Osteoblast (primary cell): ENCODE measurements at places on chromosomes 11 and 22. TPM values are rescaled to one million over a fixed set of nuclear protein-coding genes. Genes with fewer than 3 reads are reported as not detected.

- peaks cover 19% of the 10 kb centered on the region for H3K27me3 ChIP-seq
- no peaks in the 10 kb centered on the region for H3K4me1 ChIP-seq
- no peak for DNase-seq
- no peaks in the 10 kb centered on the region for H3K36me3 ChIP-seq
- H3K4me3 ChIP-seq, result no peak overlapping the region
Observed at GRCh38 chr22:27799015-27799826, 2.3 kb downstream of the MN1 start.

DNA sequence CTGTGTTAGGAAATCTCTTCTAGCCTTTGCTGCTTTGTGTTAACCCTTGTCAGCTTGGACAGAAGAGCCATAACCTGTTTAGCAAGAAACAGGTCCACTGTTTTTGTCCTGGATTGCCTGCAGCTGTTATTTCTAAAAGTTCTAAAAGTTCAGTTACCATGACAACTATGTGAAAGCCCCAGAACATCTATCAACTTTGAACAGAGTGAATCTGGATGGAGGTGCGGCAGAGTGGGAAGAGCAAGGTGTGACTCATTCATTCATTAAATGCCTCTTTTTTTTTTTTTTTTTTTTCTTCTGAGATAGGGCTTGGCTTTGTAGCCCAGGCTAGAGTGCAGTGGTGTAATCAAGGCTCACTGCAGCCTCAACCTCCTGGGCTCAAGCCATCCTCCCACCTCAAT lies 50.5 kb downstream of the RBX1 start:
- no peak overlapping the region for H3K4me3 ChIP-seq
- no peaks in the 10 kb centered on the region for H3K36me3 ChIP-seq
- no peaks in the 10 kb centered on the region for H3K27me3 ChIP-seq
- no peak for DNase-seq
- H3K27ac ChIP-seq, result no peak overlapping the region

GRCh38 chr11:112734207-112734606 lies 227.0 kb upstream of the NCAM1 start:
- H3K36me3 ChIP-seq, result no peaks in the 10 kb centered on the region
- H3K4me3 ChIP-seq, result no peak overlapping the region
- no peak for DNase-seq
- no peaks in the 10 kb centered on the region for H3K27me3 ChIP-seq
- no peak overlapping the region for H3K27ac ChIP-seq
- H3K4me1 ChIP-seq, result no peaks in the 10 kb centered on the region

GRCh38 chr11:131534611-131535010 lies 164.2 kb downstream of the NTM start:
- H3K4me3 ChIP-seq, result no peak overlapping the region
- no peaks in the 10 kb centered on the region for H3K4me1 ChIP-seq
- no peaks in the 10 kb centered on the region for H3K36me3 ChIP-seq
- H3K27me3 ChIP-seq, result peaks cover 9% of the 10 kb centered on the region
- H3K27ac ChIP-seq, result no peak overlapping the region

DNA sequence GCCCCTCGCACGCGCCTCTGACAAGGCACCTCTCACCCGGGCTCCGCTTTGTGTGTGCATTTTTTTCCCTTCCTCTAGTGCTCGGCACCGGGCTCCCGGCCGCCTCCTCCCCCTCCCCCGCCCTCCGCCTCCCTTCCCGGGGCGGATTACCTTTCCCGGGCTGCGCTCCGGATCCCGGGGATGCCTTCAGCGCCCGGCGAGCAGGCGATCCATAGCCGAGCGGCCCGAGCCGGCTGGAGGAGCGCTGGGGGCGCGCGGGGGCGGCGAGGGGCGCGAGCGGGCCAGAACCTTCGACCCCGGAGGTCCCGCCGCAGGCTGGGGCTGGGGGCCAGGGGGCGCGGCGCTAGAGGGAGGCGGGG lies 282 bp downstream of the MPPED2 start:
- peak; percentile 72 for DNase-seq
- H3K27ac ChIP-seq, result no peak overlapping the region
- peak overlapping the region; percentile 19 for H3K4me3 ChIP-seq
- H3K4me1 ChIP-seq, result no peaks in the 10 kb centered on the region

- no peak for DNase-seq
- H3K4me1 ChIP-seq, result peaks cover 21% of the 10 kb centered on the region
- H3K27ac ChIP-seq, result no peak overlapping the region
- no peaks in the 10 kb centered on the region for H3K36me3 ChIP-seq
Observed at GRCh38 chr11:65152122-65152521, 17.8 kb upstream of the SYVN1 start.

DNA sequence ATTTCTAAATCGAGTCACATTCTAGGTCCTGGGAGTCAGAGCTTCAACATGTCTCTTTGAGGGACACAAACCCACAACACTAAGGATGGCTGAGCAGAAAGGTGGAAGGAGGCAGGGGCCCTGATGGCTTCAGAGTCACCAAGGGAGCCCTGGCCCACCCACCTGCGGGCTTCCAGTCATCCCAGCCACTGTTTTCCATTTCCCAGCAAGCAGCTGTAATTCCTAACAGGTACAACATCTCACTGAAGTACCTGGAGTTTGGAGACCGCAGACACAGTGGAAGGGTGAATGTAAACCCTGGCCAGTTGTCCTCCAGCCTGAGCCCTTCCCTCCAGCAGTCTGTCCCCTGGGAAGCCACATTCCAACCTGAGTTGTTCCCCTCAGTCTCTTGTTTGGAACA lies 562.8 kb downstream of the TBC1D22A start:
- H3K4me3 ChIP-seq, result no peak overlapping the region
- DNase-seq, result no peak
- no peak overlapping the region for H3K27ac ChIP-seq

DNA sequence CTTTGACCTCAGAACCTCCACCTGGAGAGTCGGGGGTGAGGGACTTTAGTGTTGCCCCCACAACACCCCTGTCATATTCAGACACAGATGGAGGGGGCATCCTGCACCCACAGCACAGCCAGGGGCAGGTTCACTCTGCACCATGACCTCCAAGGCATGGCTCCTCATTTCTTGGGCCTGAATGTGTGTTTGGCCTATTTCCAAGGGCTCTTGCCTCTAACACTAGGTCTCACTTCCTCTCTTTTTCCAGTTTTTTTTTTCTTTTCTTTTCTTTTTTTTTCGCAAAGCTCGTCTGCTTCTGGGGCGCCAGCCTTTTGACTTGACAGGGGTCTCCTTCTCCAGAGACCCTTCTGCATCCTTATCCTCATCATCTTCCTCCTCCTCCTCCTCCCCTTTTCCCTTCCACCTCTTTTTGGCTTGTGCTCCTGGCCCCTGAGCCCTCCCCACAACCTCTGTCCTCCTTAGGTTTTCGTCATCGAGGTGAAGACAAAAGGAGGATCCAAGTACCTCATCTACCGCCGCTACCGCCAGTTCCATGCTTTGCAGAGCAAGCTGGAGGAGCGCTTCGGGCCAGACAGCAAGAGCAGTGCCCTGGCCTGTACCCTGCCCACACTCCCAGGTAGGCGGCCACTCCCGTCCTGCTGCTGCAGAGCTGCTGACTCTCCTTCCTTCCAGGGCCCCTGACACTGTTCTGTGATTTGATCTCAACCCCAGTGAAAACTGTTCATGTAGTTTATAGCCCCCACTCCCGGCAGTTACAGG lies 3.8 kb downstream of the NCF4 start:
- H3K36me3 ChIP-seq, result no peaks in the 10 kb centered on the region
- peaks cover 12% of the 10 kb centered on the region for H3K27me3 ChIP-seq
- no peak overlapping the region for H3K4me3 ChIP-seq
- H3K27ac ChIP-seq, result no peak overlapping the region
- H3K4me1 ChIP-seq, result no peaks in the 10 kb centered on the region
- DNase-seq, result no peak

- DNase-seq, result no peak
- H3K36me3 ChIP-seq, result peaks cover 10% of the 10 kb centered on the region
- H3K27me3 ChIP-seq, result no peaks in the 10 kb centered on the region
- no peak overlapping the region for H3K27ac ChIP-seq
- no peaks in the 10 kb centered on the region for H3K4me1 ChIP-seq
Observed at GRCh38 chr22:25482091-25482760, 82.2 kb upstream of the GRK3 start.

- peak overlapping the region; percentile 56 for H3K27ac ChIP-seq
- H3K4me3 ChIP-seq, result no peak overlapping the region
- peaks cover 30% of the 10 kb centered on the region for H3K4me1 ChIP-seq
- DNase-seq, result no peak
- H3K27me3 ChIP-seq, result no peaks in the 10 kb centered on the region
- H3K36me3 ChIP-seq, result peaks cover 5% of the 10 kb centered on the region
Observed at GRCh38 chr22:19890502-19891316, 36.0 kb upstream of the GNB1L start.

The PTPRJ gene
- 9.1 and 10.9 TPM in 2 replicates for total RNA-seq

The ADM gene
- total RNA-seq, result 240 and 250 TPM in 2 replicates

The POTEH gene
- total RNA-seq, result under 0.01 TPM in 2 replicates

The IMMP1L gene
- total RNA-seq, result 8.7 and 11.5 TPM in 2 replicates

The TRPM5 gene
- under 0.01 TPM in 1 of 2 replicates, not detected in the other for total RNA-seq

The TSSK2 gene
- total RNA-seq, result not detected in 2 replicates

The RRAS2 gene
- total RNA-seq, result 91.1 and 101 TPM in 2 replicates

The SLC5A4 gene
- total RNA-seq, result not detected in 2 replicates

The PARVG gene
- total RNA-seq, result 1.1 and 1.5 TPM in 2 replicates

The WBP2NL gene
- under 0.01 and 0.72 TPM in 2 replicates for total RNA-seq
